HCT116 (cell line): ENCODE measurements at places on chromosomes 5 and 9.

DNA sequence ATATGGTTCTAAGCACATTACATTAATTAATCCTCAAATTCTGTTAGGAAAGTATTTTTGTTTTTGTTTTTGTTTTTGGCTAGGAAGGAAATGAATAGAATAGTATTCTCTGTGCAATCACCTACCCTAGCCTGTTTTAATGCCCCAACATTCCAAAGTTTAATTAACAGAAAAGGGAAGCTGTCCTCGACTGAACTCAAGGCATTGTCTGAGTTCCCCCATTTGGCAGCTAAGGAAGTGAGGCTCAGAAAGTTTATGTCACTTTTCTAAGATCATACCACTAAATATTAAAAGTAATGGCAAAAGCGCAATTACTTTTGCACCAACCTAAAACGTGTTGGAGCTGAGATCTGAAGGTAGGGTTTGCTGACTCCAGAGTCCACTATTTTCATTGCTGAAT is 59.8 kb downstream of the FGF1 start:
- DNase-seq, result no peak

GRCh38 chr5:6497262-6497661 is 48.6 kb downstream of the UBE2QL1 start:
- DNase-seq, result no peak

- no peak for DNase-seq
Measured at GRCh38 chr5:126269511-126269910, 153.7 kb upstream of the GRAMD2B start.

GRCh38 chr9:129026442-129027223 is 1.5 kb downstream of the SH3GLB2 start:
- no peak for DNase-seq

GRCh38 chr5:160638161-160638742 is 213.8 kb downstream of the ATP10B start:
- DNase-seq, result no peak

DNA sequence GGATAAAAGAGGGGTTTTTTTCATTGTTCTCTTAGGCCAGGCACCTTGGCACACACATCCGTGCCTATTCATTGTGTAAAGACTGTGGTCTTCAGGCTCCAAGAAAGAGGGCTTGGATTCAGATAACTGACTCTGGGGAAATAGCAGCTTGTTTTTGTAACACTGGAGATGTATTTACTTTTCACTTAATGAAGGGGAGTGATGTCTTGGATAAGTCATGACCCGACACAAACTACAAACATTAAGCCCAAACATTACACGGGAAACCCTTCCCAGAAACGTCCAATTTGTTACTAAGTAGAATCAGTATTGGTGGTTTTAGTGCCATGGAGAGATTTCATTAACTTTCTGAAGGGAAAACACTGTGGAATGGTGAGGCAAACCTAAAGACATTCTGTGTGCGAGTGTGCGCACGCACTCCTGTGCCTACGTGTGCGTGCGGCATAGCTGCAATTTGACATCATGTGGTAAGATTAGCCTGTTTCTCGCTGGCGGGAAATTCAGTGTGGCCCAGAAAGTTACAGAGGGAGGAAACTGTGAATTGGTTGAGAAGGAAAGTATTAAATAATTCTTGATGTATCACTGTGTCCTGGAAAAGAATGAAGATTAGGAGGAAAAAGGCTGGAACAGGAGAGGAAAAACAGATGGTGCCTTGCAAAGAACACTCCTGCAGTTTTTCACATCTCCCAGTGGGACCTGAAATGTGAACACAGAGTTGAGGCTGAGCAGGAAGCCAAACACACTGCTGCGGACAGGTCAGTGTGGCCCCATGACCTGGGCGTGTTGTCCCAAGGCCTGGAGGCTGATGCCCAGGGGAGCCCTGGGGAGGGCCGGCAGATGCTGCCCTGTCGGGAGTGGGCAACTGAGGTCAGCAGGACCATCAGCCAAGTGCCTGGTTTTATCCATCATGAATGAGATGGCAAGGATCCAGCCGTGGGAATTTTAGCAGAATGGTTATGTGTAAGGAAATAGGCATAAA is 108.5 kb downstream of the GAS1 start:
- no peak for DNase-seq

DNA sequence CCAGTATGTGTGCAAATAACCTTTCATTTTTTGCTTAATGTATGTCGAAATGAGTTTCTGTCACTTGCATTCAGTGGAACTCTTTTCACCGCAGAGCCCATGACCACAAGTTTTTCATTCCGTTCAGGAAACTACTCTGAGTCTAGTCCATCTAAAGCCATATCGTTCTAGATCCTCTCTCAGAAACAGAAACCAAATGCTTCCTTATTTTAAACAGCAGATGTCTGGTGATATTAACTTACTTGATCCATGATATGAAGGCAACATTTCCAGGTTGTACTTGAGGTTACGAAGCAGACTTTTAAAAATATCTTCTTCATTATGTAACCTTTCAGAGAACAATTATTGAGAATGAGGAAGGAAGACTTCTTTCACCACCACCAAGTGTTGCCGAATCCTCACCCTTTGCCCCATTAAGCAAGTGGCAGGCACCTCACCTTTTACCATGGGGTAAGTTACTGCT is 72.4 kb upstream of the GNAQ start:
- no peak for DNase-seq

DNA sequence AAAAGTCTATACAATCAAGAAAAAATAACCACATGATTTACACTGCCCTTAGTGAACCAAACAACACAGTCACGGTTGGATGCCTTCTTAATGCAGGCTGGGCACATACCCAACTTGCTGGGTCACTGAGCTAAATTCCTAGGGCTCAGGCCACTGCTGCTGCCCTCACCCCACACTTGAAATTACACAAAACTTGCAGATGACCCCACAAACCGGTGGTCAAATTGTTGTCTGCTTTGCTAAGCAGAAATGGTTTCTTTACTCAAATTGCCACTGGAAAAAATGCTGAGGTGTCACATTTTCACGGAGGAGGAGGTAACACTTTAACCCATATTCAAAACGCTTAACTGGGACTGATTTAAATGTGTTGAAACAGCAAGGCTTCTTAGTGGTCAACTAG is 62.4 kb downstream of the HMHB1 start:
- DNase-seq, result no peak

DNA sequence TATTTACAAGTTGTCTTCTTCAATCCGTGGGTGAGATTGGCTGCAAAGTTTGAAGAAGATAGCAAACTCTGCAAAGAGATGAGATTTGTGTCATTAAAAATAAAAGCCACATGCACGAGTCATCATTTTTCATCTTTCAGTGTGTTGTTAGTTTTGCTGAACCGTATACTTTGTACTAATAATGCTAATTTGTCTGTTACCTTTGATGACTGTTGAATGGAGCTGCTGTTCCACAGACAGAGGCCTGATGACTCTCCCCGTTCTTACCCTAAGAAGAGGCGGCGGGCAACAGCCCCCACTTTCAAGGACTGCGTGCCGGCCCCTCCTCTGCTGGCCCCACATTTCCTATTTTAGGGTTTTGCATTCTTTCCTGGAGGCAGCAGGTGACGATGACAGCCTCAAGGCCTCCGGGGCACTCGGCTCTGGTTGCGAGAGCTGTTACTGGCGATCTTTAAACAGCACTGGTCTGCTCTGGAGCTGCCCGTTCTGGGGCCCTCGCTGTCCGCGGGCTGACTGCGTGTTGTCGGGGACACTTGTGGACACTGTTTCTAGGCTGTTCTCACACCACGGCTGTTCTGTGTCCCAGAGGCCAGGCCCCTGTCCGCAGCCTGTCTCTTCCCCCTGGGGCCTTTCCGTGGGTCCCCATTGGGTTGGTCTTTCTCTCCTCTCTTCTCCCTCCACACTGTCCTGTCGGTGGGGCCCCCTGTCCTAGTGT is 35.1 kb downstream of the NDUFS6 start:
- no peak for DNase-seq

DNA sequence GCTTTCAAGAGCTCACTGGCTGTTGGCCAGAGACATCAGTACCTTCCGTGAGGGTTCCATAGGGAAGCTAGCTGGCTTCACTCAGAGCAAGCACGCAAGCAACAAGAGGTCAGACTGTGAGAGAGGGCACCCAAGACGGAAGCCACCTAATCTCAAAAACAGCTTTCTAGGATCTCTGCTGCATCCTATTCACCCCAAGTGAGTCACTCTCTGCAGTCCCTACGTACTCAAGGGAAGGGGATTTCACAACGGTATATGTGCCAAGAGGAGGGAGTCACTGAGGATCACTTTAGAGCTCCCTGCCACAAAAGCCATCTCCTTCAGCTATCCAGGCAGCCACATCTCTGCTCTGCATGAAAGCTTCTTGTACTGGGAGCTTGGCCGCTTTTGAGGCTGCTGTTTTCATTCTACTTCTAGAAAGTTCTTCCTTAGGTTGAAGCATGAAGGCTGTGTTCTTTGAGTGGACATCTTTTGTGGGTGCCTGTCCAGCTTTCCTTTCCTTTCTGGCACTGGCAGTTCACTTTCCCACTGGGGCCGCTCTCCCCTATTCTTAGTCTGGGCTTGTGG is 249.5 kb downstream of the MAN2A1 start:
- DNase-seq, result no peak

GRCh38 chr5:171412186-171412585 is 7.3 kb upstream of the FGF18 start:
- DNase-seq, result no peak

- DNase-seq, result peak; percentile 54
Measured at GRCh38 chr5:148912714-148913398, 86.4 kb downstream of the ADRB2 start.

- no peak for DNase-seq
Measured at GRCh38 chr9:5922192-5922591, 31.5 kb downstream of the MLANA start.

DNA sequence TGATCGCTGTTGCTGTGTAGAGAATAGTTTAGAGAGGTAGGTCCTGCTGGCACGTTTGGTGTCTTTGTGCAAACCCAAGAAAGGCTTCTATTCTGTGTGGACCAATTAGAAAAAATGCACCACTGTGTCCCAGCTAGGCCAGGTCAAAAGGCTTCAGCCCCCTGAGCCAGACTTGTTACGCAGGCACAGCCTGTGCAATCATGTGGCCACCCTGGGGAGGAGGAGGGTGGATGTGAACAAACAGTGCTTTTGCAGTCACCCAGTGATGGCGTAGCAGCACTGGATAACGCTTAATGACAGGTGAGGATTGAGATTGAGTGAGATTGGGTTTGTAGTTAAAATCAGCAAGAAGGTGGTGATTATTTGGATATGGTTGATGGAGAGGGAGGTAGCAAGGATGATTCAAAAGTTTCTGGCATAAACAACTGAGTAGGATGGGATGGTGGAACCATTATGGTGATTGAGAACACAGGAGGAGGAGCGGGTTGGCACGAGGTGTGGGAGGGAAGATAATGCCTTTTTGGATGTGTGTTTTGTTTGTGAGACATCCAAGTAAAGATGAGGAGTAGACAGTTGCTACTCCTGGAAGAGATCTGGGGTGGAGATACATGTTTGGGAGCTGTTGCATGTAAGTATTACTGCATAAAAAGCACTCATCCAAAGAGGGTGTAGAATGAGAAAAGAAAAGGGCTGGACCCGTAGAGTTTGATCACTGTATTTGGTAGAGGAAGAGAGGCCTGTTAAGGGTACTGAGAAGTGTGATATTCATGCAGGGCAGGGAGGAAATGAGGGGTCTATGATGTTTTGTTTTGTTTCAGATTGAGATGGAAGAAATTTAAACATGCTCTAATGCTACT is 6.7 kb downstream of the GCNT1 start:
- no peak for DNase-seq

DNA sequence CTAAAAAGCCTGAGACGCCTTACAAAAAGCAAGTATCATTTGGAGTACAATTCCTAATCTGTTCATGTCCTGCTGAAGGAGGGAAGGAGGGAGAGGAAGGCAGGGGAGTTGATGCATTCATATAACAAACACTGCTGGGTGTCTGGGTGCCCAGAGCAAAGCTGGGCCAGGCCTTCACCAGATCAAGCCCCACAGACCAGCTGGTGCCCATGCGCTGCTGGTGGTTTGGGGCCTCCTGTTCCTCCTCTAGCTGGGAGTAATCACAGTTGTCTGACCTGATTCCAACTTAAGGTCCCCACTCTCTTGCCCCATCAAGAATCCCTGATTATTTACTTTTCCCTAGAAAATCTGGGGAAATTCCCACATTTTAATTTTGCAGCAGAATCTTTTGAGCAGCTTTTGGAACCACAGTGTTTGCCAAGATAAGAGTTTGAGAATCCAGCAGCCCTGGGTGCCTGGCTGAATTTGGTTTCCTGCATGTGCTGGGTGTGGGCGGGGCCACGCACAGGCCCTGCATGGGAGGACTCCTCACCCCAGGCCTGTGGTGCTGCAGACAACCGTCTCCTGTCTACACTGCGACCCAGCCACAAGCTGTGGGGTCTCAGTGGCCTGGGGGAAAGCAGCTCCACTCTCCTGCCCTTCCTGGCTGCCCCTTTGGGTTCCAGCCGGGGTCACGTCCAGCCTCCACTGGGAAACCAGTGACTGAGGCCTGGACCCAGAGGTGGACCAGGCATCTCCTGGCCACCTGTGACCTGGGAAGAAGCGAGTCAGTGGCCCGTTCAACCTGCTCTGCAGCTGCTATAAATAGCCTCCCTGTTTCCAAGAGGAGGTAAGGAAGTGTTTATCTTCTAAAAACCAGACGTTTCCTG is 47.5 kb downstream of the NEURL1B start:
- no peak for DNase-seq

GRCh38 chr5:139266236-139266635 is 27.3 kb upstream of the MATR3 start:
- DNase-seq, result no peak

DNA sequence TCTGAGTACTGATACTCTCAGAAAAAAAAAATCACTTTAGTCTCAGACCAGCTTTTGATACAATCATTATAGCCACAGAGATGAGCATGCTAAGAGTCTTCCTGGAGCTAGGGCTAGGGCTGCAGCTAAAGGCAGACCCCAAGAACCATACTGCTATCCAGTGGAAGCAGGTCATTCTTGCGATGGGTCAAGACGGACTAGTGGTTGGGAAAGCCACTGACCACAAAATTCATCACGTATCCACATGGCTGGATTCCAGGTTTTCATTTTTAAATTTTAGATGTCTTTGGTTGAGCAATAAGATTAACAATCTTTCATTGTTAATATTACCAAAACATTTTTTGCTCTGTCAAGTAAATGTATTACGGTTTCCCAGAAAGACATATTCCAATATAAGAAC is 598.1 kb downstream of the DNAH5 start:
- DNase-seq, result no peak

- no peak for DNase-seq
Measured at GRCh38 chr5:111095982-111096381, 3.8 kb downstream of the WDR36 start.

GRCh38 chr5:135238622-135239452 is 160.2 kb downstream of the MACROH2A1 start:
- no peak for DNase-seq

GRCh38 chr5:75446068-75446467 is 65.4 kb downstream of the CERT1 start:
- no peak for DNase-seq

- no peak for DNase-seq
Measured at GRCh38 chr5:133714161-133714915, 102.0 kb upstream of the FSTL4 start.

GRCh38 chr9:130214776-130215340 is 42.7 kb downstream of the NCS1 start:
- no peak for DNase-seq

DNA sequence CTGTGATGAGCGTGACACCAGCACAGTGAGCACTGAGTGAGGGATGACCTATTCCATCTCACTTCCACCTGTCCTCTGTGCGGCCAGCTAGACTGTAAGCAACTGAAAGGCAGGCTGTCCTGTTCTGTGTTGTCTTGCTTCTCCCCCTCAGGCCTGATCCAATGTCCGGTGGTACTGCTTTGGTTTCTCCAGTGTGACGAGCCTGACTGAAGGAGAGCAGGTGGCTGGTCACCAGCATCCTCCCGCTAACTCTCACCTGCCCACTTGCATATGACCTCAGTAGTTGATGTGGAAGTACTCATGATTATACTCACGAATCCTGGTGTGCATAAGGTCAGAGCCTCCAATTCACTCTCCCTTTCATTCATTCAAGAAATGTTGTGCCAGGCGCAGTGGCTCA is 2.4 kb upstream of the SLC27A4 start:
- DNase-seq, result no peak
